ENCODE measurements at places on chromosomes 11 and 22. TPM values are rescaled to one million over a fixed set of nuclear protein-coding genes. Genes with fewer than 3 reads are reported as not detected.

- H3K4me3 ChIP-seq: no peak overlapping the region
- DNase-seq: peak; percentile 83
- H3K4me1 ChIP-seq: peaks cover 47% of the 10 kb centered on the region
- no peaks in the 10 kb centered on the region for H3K36me3 ChIP-seq
- H3K27me3 ChIP-seq: peaks cover 5% of the 10 kb centered on the region
Measured at GRCh38 chr11:46336563-46337180, 10.6 kb upstream of the DGKZ start.

DNA sequence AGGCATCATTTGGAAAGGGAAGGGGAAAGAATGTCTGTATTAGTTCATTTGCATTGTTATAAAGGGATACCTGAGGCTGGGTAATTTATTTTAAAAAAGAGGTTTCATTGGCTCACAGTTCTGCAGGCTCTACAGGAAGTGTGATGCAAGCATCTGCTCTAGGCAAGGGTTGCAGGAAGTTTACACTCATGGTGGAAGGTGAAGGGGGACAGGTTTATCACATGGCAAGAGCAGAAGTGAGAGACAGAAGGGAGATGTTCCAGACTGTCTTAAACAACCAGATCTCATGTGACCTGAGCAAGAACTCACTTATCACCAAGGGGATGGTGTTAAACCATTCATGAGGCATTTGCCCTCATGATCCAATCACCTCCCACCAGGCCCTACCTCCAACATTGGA lies 90.6 kb downstream of the CCDC83 start:
- H3K27me3 ChIP-seq: no peaks in the 10 kb centered on the region
- peaks cover 25% of the 10 kb centered on the region for H3K4me1 ChIP-seq
- DNase-seq: no peak
- H3K36me3 ChIP-seq: no peaks in the 10 kb centered on the region
- H3K4me3 ChIP-seq: no peak overlapping the region

PTGDR2 gene
- total RNA-seq: 1.5 TPM

MMP3 gene
- total RNA-seq: 0.47 TPM

GRCh38 chr11:128086794-128087193 lies 500.6 kb downstream of the ETS1 start:
- no peak overlapping the region for H3K27ac ChIP-seq
- no peak for DNase-seq
- H3K27me3 ChIP-seq: no peaks in the 10 kb centered on the region
- no peaks in the 10 kb centered on the region for H3K4me1 ChIP-seq
- H3K4me3 ChIP-seq: no peak overlapping the region

DNA sequence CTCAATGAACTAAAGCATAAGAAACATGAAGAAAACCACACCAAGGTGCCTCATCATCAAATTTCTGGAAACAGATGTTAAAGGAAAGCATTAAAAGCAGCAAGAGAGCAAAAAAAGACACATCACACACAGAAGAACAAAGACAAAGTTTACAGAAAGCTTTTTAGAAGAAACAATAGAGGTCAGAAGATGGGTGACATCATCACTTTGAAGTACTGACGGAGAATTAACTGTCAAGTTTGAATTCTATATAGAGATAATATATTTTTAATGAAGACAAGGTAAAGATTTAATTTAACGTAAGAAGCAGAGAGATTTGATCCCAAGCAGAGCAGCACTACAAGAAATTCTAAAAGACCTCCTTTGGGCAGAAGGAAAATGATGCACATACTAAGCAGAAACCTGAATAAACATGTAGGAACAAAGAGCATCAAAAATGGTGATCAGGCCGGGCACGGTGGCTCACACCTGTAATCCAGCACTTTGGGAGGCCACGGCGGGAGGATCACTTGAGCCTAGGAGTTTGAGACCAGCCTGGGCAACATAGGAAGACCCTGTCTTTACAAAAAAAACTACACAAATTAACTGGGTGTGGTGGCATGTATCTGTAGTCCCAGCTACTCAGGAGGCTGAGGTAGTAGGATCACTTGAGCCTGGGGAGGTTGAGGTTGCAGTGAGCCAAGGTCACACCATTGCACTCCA lies 63.3 kb upstream of the RTL6 start:
- DNase-seq: no peak
- no peaks in the 10 kb centered on the region for H3K4me1 ChIP-seq
- no peak overlapping the region for H3K4me3 ChIP-seq
- no peak overlapping the region for H3K27ac ChIP-seq

- no peak overlapping the region for H3K27ac ChIP-seq
- no peak for DNase-seq
- no peaks in the 10 kb centered on the region for H3K36me3 ChIP-seq
- no peaks in the 10 kb centered on the region for H3K27me3 ChIP-seq
- no peak overlapping the region for H3K4me3 ChIP-seq
- no peaks in the 10 kb centered on the region for H3K4me1 ChIP-seq
Measured at GRCh38 chr11:93251922-93252321, 54.1 kb upstream of the SLC36A4 start.

DNA sequence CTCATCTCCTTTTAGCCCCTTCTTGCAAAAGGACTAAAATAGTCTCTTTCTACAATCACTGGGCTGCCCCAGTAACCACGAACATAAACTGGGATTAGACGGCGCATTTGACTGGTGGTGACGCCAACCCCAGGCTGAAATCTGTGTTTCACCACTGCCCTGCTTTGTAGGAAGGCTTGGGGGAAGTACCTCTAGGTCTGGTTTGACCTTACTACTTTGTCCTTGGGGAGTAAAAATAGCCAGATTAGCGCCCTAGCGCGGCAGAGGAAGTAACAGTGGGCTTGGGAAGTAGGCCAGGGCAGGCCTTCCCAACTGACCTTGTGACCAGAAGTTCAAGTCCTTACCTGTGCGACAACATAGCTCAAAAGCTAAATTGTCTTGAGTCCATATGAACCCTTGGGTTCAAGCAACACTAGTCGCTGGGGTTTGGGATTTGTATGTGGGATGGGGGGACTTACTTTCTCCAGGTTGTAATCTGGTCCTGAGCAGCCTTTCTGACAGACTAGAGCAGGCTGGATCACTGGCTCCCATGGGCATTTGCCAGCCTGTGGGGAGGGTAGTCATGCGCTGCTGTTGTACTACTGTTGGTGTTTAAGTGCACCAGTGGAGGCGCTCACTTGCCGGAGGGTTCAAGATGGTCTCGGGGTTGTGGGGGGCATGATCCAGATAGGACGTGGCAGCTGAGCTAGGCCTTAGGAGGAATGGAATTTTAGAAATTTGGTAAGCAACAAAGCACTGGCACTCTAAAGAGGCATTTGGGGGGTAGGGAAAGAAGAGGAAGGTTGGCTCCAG lies 953 bp upstream of the PACS1 start:
- H3K27me3 ChIP-seq: no peaks in the 10 kb centered on the region
- peak overlapping the region; percentile 97 for H3K27ac ChIP-seq
- peaks cover 5% of the 10 kb centered on the region for H3K36me3 ChIP-seq
- H3K4me3 ChIP-seq: peak overlapping the region; percentile 100
- peaks cover 30% of the 10 kb centered on the region for H3K4me1 ChIP-seq
- no peak for DNase-seq

- H3K36me3 ChIP-seq: peaks cover 4% of the 10 kb centered on the region
- no peaks in the 10 kb centered on the region for H3K4me1 ChIP-seq
- no peaks in the 10 kb centered on the region for H3K27me3 ChIP-seq
- no peak overlapping the region for H3K27ac ChIP-seq
- DNase-seq: peak; percentile 64
Measured at GRCh38 chr22:45817745-45818423, 146.2 kb downstream of the ATXN10 start.

GGTLC2 gene
- total RNA-seq: 3.3 TPM

DNA sequence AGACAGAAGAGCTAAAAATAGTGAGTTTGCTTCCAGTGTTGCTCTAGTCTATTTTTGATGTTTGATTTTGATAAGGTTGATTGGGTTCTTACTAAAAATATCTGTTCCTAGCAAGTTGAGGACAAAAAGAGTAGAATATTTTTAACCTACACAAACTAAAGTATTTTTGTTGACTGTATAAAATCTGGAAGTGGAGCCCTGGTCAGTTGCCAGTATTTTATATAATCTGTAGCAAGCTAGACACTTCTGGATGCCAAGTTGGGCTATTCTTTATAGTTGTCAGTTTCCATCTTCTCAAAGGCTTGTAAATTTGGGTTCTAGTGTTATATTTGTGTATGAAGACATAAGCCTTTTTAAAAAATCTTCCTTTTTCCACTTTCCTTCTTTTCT lies 56.7 kb downstream of the HSD17B12 start:
- DNase-seq: no peak
- no peak overlapping the region for H3K27ac ChIP-seq

- no peak overlapping the region for H3K4me3 ChIP-seq
- no peak for DNase-seq
- H3K27ac ChIP-seq: no peak overlapping the region
- H3K4me1 ChIP-seq: no peaks in the 10 kb centered on the region
- H3K36me3 ChIP-seq: no peaks in the 10 kb centered on the region
- H3K27me3 ChIP-seq: no peaks in the 10 kb centered on the region
Measured at GRCh38 chr11:102611291-102611690, 13.8 kb downstream of the MMP20 start.

KDM4D gene
- total RNA-seq: 0.20 TPM

DNA sequence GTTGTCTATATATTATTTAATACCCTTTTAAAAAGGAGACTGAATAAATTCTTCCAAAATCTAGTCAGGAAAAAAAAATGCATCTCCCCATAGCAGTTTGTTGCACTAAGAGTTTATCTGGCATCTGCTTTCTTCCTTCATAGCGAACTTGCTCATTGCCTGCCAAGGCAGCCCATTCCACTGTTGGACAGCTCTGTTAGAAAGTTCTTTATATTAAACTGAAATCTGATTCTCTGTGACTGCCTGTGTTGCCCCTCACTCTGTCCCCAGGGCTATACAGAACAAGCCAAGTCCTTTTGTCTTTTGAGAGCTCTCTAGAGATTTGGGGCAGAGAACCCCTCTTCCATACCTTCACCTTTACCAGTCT lies 3.3 kb upstream of the CHRDL2 start:
- H3K27me3 ChIP-seq: peaks cover 12% of the 10 kb centered on the region
- no peak overlapping the region for H3K27ac ChIP-seq
- no peak for DNase-seq
- no peak overlapping the region for H3K4me3 ChIP-seq

BATF2 gene
- total RNA-seq: 1.7 TPM

- H3K27me3 ChIP-seq: no peaks in the 10 kb centered on the region
- no peak overlapping the region for H3K4me3 ChIP-seq
- H3K27ac ChIP-seq: no peak overlapping the region
- no peaks in the 10 kb centered on the region for H3K36me3 ChIP-seq
Measured at GRCh38 chr11:77104727-77105126, 2.1 kb downstream of the OMP start.

GRCh38 chr11:111978028-111978771 lies 41.1 kb downstream of the DIXDC1 start:
- no peaks in the 10 kb centered on the region for H3K36me3 ChIP-seq
- DNase-seq: peak; percentile 40
- peak overlapping the region; percentile 83 for H3K27ac ChIP-seq
- H3K4me1 ChIP-seq: peaks cover 26% of the 10 kb centered on the region

- no peak overlapping the region for H3K27ac ChIP-seq
- no peaks in the 10 kb centered on the region for H3K36me3 ChIP-seq
- no peak overlapping the region for H3K4me3 ChIP-seq
- H3K27me3 ChIP-seq: no peaks in the 10 kb centered on the region
- peaks cover 22% of the 10 kb centered on the region for H3K4me1 ChIP-seq
- DNase-seq: no peak
Measured at GRCh38 chr11:86588566-86589090, 83.8 kb downstream of the ME3 start.

ZNF280B gene
- total RNA-seq: 0.44 TPM

DNA sequence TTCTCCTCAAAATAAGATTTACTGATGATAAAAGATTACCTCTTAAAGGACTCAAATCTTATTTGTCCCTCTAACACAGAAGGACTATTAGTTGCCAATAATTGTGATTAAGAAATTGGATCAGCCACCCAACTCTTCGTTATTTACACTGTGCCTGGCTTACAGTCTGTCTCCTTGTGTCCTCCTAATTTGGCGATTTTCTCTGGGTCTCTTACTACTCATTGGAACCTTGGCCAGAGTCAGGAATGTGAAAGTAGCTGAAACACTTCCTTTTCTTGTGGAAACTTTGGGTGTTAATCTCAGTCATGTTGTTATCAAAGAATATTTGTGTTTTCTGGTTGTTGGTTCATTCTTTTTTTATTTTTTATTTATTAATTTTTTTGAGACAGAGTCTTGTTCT lies 83.2 kb downstream of the TEAD1 start:
- no peak overlapping the region for H3K4me3 ChIP-seq
- H3K4me1 ChIP-seq: no peaks in the 10 kb centered on the region
- no peaks in the 10 kb centered on the region for H3K27me3 ChIP-seq
- no peaks in the 10 kb centered on the region for H3K36me3 ChIP-seq
- no peak overlapping the region for H3K27ac ChIP-seq

- no peak overlapping the region for H3K27ac ChIP-seq
- no peak for DNase-seq
- H3K4me1 ChIP-seq: peaks cover 10% of the 10 kb centered on the region
Measured at GRCh38 chr11:45282081-45282480, 4.1 kb downstream of the SYT13 start.

GRCh38 chr11:128324531-128325141 lies 262.7 kb downstream of the ETS1 start:
- peaks cover 26% of the 10 kb centered on the region for H3K4me1 ChIP-seq
- no peaks in the 10 kb centered on the region for H3K36me3 ChIP-seq
- H3K4me3 ChIP-seq: no peak overlapping the region

DNA sequence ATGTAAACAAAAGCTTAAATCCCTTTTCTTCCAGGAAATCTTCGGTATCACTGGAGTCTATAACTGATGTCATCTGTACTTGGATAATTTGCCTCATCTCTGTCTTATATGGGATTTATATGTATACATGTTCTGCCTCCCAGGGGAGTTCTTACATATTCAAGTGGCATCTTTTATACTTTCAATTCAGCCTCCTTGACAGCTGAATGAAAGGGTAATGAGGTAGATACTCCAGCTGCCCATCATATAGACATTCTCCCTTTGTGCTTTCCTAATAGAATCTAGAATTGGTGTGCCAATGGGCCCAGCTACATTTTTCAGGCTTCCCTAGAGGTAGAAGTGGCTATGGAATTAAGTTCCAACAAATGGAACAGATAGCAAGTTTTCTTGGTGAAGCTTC lies 223.8 kb downstream of the LRRC4C start:
- no peaks in the 10 kb centered on the region for H3K27me3 ChIP-seq
- H3K4me3 ChIP-seq: no peak overlapping the region
- H3K36me3 ChIP-seq: no peaks in the 10 kb centered on the region
- no peaks in the 10 kb centered on the region for H3K4me1 ChIP-seq

ZNF214 gene
- 9.0 TPM for total RNA-seq

ATL3 gene
- 16.8 TPM for total RNA-seq

GRCh38 chr22:28977481-28977971 lies 84.1 kb downstream of the C22orf31 start:
- no peak for DNase-seq
- no peak overlapping the region for H3K27ac ChIP-seq
- H3K4me1 ChIP-seq: peaks cover 19% of the 10 kb centered on the region
- H3K36me3 ChIP-seq: no peaks in the 10 kb centered on the region
- H3K4me3 ChIP-seq: peak overlapping the region; percentile 11
- no peaks in the 10 kb centered on the region for H3K27me3 ChIP-seq

APOL6 gene
- total RNA-seq: 43.1 TPM

DNA sequence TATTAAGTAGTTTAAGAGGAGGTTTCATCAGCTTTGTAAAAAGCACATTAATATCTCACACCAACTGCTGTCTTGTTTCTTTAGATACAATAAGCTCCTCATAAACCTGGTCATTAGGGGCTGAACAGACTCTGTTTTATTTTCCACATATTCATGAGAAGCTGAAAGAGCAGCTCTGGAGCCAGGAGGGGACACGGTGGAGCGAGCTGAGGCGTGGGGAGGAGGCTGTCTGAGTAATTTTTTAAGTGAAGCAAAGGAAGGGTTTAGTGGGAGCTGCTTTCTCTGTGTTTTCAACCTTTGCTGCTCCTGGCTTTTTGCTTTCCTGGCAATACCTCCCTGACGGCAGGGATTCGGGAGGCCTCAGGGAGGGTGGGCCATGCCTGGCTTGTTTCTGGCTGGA lies 67.0 kb upstream of the EIF3D start:
- no peak overlapping the region for H3K4me3 ChIP-seq
- no peaks in the 10 kb centered on the region for H3K36me3 ChIP-seq
- DNase-seq: no peak
- H3K27ac ChIP-seq: no peak overlapping the region
- H3K27me3 ChIP-seq: no peaks in the 10 kb centered on the region

Data from upper lobe of left lung (tissue), 6 donors.